ENCODE measurements at places on chromosomes 12 and 14. TPM values are rescaled to one million over a fixed set of nuclear protein-coding genes. Genes with fewer than 3 reads are reported as not detected.

DNA sequence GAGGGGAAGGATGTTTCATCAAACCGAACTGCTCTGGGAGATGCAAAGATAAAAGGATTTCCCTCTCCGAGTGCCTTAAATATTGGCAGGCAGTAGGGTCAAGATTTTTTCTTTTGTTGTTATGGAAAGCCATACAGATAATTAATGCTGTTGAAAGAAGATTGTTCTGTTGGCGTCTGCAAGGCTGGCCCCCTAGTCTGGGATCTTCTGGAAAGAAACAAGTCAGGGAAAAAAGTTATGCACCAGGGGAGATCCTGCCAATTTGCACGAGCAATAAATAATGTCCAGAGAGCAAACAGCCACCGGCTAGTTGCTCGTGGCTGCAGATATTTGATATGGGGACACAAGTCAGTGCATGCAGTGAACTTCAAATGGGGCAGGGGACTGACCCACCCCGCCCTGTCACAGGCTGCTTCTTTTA is 202.1 kb upstream of the MYL2 start:
- ATAC-seq = no peak

DNAH10 gene
- 0.30 TPM for total RNA-seq

- ATAC-seq = no peak
Observed at GRCh38 chr12:125135906-125136305, 70.7 kb downstream of the AACS start.

DNA sequence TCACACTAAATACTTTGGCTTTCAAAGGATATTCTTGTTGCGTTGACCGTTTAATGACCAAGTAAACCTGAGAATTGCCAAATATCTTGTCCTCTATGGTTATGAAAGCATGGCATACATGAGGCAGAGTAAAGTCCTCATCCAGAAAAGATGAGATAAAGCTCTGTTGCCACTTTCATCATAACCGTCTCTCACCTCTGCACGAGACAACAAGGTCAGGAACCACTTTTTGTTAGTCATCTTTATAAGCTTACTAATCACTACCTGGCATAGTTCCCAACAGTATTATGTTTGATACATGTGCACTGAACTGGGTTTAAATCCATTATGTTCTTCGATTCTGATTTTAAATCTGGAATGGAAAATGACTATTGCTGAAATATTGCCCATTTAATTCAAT is 31.3 kb downstream of the PTPRB start:
- no peak for ATAC-seq

SVOP gene
- not detected for total RNA-seq

NGB gene
- not detected for total RNA-seq

GRCh38 chr14:36319899-36320199 is 588 bp downstream of the MBIP start:
- no peak for ATAC-seq

DNA sequence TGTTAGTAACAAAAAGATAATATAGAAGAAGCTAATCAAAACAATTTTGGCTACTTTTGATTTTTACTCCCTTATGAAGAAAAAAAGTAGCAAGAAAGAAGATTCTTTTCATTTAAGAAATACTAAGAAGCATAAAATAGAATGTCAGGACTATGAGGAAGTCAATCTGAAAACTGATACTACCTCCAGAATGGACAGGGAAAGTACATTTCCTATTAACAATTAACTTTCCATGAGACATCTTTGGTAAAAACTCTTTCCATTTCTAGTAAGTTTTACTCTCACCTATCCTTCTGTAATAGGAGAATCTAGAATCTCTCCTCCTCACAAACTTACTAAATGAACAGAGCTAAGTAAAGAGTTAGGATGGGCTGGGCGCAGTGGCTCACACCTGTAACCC is 51.3 kb upstream of the NPFF start:
- ATAC-seq = no peak

DNA sequence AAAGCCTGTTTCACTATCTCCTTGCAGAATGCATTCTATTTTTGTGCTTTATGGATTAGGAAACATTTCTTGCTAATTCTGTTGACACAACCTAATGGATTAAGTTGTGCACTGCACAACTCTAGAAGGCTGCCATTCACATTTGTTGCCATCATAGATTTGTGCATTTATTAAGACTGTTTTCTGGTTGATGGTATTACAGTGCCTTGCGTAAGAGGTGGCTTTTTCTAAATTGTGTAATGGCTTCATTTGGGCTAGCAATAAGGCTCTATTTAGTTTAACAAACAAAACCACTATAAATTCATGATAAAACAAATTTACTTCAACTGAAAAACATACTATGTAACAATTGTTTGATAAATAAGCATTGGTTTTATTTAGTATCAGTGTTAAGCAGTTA is 175.9 kb downstream of the TRHDE start:
- no peak for ATAC-seq

GRCh38 chr14:100832311-100832960 is 6.5 kb downstream of the MEG3 start:
- ATAC-seq = no peak

DNA sequence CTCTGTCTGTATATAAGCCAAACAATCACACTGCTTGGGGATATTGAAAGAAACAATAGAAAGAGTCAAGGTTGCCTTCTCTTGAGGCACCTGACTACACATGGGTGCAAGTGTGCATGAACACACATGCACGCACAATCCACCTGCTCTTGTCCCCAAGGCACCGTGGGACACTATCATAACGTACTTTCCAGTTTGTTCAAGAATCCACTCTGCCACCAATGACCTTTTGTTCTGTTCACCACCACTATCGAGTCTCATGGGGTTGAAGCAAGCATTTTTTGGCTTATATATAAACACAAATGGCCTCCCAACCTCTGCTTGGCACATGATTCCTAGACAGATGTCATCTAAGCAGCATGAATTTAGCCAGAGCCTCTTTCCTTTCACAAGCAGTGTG is 365.4 kb downstream of the EMP1 start:
- no peak for ATAC-seq

A2M gene
- total RNA-seq = 0.26 TPM

DNA sequence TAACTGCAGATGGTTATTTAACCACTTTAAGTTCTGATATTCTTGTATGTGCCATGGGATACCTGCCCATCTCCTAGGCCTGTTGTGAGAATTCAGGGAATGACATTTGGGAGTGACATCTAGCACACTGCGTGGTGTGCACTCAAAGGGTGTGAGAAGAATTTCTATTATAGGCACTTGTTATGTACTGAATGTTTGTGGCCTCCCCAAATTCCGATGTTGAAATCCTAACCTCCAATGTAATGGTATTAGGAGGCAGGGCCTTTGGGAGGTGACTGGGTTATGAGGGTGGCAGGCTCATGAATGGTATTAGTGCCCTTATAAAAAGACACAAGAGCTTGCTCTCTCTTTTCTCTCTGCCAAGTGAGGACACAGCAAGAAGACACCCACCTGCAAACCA is 27.6 kb downstream of the VCPKMT start:
- no peak for ATAC-seq

KCNC2 gene
- total RNA-seq = not detected

DNA sequence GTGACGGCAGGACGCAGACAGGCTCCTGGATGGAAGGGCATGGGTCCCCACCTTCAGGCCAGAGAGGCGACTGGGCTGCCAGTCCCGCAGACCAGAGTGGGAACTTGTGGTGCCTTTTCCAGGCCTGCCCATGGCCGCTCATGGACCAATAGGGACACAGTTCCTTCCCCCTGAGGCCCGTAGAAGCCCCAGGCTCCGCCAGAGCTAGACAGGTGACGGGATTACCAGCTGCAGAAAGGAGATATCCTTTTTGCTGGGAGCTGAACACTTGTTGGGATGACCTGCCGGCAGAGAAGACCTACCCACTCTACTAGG is 73.6 kb upstream of the RASSF8 start:
- ATAC-seq = no peak

NCAPD2 gene
- total RNA-seq = 167 TPM

DNA sequence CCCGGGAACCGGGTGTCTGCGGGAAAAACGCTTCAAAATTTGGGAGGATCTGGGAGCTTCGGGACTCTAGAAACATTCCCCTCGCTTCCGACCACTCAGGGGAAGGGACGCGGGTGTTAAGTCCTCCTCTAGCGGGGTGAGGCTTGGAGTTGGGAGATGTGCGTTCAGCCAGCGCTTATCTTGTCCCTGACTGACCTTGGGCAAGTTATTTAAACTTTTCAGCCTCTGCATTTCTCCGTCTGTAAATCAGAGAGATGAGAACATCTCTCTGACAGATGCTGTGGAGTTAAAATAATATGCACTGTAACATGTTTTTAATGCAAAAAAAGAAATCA is 76.9 kb upstream of the ANO4 start:
- no peak for ATAC-seq

GRCh38 chr12:20248646-20249045 is 119.7 kb upstream of the PDE3A start:
- ATAC-seq = no peak
